ENCODE measurements at places on chromosomes 7 and 10. TPM values are rescaled to one million over a fixed set of nuclear protein-coding genes. Genes with fewer than 3 reads are reported as not detected.

DNA sequence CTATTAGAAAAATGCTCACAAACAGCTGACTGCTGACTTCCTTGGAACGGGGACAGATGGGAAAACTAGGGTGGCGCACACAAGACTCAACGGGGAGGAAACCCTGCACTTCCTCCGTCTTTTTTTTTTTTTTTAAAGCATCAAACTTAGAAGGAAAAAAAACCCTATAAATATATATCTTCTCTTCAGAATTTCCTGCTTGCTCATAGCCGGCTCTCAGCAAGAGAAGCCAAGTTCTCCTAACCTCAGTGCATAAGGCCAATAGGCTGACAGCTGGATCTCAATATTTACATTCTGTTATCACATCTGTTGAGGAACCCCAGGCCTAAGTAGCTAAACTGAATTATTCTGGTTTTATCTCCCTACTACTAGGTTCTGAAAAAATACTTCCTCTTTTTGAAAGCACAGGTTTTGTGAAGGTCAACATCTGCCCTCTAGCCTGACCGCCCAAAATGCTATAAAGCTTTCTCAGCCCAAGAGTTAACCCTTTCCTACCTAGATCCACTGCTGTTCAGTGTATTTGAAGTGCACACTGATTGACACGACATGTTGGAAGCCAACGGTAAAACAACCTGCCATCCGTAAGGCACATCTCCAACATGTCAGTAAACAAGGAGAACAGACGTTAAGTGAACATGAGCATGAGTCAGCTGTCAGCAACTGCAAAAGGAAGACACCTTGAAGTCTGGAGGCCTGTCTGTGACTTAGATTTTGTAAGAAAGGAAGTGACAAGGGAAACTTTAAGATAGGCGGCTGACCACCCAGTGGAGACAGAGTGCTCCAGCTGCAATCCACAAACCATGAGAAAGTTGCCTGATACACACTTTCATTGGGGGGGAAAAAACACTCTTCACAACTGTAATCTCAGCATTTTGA, 83.8 kb downstream of the EBLN1 start:
- DNase-seq, result no peak

- DNase-seq, result no peak
Measured at GRCh38 chr7:26729150-26729775, 135.1 kb downstream of the SKAP2 start.

DNA sequence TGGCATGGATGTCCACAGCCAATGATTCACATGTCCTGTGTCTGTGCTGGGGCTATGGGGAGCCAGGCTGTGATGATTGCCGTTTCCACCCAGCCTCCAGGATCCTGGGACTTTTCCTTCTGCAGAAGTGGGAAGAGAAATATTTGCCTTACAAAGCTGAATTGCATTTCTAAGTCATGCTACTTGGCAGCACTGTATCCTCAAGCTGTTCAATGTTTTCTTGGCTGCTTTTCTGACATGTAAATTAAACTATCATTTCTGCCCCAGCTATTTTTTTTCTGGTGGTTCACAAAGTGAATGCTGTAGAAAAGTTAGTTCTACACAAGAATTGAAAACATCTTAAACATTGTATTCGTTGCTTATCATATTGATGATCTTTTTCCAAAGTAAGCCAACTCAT, 51.9 kb upstream of the TCERG1L start:
- no peak for DNase-seq

UBN2 gene
- polyA plus RNA-seq, result 3.4 TPM

All from pancreas (tissue), 10 donors.